ENCODE measurements at places on chromosomes 6 and 20.
A peak's percentile ranks its signal among the peaks of the same experiment; 100 is the strongest.

GRCh38 chr6:169638915-169639314 lies 62.9 kb downstream of the WDR27 start:
- DNase-seq = no peak

DNA sequence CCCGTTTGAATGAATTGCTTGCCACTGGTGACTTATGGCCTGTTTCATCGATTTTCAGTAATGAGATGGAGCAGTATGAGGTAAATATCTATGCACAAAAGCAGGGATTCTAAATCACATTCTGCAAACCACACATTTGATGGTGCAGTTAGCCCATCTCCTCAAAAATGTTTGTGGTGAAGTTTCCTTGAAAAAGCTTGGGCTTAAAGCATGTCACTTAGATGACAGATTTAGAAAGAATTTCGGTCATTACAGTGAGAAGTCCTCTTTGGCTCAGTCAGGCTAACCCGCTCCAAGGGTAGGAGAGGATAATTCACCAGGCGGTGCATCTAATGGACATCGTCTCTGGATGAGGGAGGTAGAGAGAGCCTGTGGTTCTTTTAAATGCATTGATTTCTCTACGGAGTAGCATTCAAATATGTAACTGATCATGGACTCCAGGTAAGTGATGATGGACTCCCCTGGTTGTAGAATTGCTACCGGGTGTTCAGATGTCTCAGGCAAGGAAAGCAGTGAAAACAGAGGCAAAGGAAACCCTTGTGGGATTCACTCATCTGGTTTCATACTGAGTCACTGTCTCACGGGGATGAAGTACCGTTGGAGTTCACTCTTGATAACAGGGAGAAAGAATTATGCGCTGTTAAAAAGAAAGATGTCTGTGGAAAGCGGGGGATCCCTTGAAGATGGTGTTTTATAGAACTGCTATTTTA lies 65.3 kb downstream of the AIG1 start:
- DNase-seq = peak; percentile 64

DNA sequence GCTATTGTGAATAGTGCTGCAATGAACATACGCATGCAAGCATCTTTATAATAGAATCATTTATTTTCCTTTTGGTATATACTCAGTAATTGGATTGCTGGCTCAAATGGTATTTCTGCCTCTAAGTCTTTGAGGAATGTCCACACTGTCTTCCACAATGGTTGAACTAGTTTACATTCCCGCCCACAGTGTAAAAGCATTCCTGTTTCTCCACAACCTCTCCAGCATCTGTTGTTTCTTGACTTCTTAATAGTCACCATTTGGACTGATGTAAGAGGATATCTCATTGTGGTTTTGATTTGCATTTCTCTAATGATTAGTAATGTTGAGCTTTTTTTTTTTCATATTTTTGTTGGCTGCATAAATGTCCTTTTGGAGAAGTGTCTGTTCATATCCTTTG lies 208.7 kb downstream of the PHF3 start:
- DNase-seq = no peak

- DNase-seq = no peak
These were observed 28.3 kb downstream of the MEP1A start for GRCh38 chr6:46821458-46821881.

DNA sequence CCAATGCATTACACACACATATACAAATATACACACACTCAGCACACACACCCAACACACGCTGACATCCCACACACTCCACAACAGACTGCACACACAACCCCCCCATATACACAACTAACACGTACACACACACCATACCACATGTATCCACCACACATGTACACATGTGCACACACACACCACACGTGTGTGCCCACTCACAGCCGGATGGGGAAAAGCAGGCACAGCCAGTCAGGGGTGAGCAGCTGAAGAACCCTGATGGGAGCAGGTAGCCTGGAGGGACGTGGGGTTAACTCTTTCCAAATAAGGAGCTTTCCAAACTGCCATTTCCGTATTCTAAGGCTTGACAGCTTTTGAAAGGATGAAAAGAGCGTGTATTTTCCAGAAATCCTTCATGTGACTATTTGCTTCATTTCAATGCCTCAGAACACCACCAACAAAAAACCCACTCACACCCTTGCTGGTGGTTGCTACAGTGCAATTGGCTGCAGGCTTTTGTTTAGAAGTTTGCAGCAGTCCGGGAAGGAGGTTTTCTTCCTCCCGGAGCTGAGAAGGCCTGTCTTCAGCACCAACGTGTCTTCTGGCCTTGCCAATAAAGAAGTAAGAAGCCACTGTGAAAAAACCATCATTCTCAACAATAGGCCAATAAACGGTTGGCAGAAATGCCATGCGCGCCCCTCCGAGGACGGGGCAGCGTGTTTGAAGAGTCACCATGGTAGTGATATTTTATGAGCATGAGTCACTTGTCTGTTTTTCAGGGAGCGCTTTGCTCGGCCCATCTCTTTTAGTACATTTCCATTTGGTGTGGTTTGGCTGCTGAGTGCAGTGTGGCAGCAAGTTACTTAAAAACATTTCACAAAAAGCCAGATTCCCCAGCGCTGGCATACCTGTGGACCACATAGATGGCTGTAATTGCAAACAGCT lies 131.3 kb upstream of the GMDS start:
- peak; percentile 89 for DNase-seq

DNA sequence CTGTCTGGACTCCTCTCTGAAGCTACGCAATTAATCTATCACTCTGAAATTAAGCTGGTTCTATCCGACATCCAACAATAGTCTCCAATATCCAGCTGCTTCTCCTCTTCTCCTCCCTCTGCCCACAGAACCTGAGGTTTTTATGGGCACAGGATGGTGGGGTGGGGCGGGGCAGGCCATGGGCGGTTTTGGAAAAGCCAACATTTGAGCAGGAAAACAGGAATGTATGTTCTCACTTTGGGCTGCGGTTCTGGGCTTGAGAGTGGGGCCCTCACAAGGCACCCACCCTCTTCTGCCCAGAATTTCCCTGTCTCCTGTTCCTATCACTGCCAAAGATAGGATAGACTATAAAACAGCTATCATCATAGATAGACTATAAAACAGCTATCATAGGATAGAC lies 1144.2 kb downstream of the EPHA7 start:
- DNase-seq = no peak

DNA sequence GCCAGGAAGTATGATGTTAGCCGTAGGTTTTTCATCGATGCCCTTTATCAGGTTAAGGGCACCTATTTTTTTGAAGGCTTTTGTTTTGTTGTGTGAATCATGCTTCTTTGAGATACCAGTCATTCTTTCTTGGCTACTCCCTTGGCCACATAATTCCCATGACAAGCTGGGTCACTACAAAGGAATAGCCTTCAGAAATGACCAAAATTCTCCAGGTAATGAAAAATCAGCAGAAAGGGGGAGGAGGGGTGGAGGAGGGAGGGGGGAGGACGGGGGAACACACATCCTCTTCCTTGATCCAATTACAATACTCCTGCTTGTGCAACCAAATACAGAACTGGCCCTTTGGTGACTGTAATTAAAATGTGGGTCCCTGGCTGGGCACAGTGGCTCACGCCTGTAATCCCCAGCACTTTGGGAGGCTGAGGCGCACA lies 21.7 kb upstream of the TGM2 start:
- DNase-seq = peak; percentile 95

DNA sequence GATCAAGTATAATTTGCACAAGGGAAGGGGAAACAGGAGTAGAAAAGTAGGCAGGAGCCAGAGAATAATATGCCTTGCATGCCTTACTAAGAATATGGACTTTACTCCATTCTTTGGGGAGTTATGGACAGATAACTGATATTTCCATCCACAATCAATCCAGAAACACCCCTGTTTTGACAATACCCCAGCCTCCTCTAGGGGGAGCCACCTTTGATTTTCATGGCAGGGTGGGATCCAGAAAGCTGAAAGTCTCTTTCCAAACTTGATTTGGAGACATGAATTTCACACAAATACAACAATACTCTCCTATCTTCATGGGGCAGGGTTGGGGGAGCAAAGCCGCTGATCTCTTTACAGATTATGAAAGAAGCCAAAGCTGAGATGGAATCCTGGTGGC lies 404.1 kb downstream of the FOXA2 start:
- no peak for DNase-seq

DNA sequence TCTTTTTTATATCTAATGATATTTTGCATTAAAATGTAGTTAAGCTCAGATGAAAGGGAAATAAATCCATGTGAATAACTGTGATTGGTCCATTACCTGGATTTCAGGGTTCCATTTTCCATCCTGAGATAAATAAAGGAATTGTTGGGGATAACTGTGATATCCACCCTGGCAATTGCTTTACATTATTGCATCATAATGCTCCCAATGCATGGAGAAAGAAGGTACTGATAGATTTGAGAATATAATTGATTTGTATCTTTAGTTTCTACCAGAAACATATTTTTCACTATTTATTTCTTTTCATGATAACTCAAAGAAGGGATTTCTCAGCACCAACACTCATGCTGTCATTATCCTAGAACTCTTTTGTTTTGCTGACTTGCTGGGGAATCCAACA lies 102.0 kb upstream of the KCNQ5 start:
- DNase-seq = no peak
